Kidney epithelial cell (primary cell): ENCODE measurements at places on chromosomes 1 and 21. TPM values are rescaled to one million over a fixed set of nuclear protein-coding genes. Genes with fewer than 3 reads are reported as not detected.

DNA sequence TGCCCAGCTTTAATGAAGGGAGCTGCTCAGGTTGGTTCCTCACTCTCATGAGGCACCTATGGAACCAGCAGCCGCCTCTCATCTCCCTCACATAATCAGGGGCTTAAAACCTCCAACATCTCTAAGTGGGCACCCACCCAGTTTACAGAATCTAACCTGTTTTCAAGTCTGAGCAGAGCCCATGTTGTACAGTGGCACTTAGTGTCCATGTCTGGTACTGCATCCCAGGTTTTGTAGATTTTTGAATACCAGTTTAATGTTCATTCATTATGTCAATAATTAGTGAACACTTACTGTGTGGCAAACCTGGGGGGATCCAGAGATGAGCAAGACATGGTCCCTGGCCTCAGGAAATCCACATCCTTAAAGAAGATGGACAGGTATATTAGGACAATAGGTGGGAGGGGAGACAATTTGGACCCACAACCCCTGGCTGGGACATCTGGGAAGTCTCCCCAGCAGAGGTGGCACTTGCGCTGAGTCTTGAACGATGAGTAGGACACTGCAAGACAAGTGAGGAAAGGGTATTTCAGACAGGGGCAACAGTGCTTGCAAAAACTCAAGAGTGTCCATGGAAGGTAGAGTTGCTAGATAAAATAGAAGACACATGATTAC is 83.3 kb downstream of the LACTBL1 start:
- DNase-seq, result no peak

DNA sequence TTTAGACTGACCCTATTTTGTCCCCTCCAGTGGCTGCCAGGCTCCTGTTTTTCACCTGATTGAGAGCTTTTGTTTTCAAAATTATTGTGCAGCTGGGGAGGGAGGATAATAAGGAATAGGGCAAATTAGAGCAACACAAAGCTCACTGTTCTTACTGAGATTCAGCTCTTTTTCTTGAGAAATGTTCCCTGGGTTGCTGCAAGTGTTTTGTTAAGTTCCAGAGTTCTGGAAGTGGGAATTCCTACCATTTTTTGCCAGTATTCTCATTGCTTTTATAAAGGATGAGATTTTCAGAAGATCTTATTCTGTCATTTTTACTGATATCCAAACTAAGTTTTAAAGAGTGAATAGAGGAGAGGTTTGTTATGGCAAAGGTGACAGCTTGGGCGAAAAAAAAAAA is 417.7 kb downstream of the SIPA1L2 start:
- DNase-seq, result no peak

DNA sequence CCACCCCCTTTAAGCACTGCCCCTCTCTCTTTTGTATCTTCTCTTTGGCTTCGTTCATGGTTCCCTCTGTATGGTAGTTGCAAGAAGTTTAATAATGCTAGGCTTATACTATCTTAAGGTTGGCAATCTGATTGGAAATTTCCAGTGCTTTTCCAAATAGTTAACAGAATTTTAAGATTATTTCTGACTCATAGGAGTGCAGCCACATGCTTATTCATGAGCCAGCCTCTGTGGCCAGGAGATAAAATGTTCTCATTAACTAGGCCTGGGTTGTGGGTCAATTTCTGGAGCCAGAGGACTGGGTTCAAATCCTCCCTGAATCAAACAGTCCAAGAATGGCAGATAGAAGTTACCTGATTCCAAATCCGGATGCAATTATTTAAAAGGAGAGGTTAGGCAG is 103.1 kb downstream of the ATP6V1G3 start:
- no peak for DNase-seq

DNA sequence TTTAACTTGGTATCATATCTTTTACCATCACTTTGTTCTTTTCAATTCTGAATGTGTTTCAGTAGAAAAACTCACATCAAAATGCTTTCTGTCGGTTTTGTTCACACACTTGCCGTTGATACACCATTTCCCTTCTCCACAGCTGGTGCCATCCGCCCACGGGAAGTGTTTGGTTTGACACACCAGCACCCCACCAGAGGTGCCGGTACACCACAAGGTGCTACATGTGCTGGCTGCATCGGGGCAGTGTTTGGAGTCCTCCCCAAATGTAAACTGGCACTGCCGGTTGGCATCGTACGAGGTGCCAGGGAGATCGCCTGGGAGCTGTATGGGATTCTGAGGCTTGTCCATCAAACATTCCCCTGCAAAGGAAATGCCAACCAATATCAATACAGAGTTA is 5.0 kb downstream of the ADAMTS1 start:
- no peak for DNase-seq

DNA sequence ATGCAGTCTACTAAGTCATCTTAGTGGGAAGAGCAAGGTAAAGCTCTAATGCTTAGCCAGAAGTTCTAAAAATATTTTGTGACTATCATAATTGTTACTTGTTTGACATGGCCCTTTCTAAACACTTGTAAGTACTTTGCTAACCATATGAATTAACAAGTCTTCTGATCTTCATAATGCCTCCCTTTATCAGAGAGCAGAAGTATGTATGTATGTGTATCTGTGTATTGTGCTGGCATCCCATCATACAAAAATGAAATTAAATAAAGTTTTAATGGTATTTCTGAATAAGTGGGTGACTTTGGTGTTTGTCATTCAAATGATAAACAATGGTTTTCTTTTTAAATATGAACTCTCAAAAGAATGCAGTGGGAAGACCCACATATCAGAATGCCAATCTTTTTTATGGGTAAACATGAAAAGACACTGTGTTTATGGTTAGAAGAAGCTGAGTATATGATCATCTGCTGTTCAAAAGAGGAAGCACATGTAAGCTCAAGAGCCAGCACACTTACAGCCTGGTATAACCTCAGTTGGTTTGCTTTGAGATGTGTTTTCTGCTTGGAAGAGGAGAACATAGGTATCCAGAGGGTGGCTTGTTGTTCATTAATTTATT is 159.6 kb downstream of the CLEC20A start:
- no peak for DNase-seq

The PER3 gene
- 2.9 and 3.8 TPM in 2 replicates for total RNA-seq

DNA sequence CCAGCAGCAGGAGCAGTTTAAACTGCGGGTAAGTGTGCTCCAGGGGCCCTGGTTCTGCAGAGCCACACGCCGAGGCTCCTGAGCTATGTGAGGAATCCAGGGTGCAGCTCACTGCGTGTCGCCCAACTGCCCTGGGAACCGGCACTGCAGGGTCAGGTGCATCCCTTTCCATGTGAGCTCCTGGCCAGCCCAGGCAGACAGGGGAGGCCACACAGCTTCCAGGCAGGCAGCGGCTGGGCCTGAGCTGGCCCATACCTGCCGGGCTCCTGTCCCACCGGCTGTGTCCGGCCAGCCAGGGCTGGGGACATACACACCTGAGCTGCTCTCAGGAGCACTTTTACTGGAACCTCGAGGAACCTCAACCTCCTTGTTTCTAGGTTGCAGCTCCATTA is 18.6 kb upstream of the COL18A1 start:
- DNase-seq, result no peak

DNA sequence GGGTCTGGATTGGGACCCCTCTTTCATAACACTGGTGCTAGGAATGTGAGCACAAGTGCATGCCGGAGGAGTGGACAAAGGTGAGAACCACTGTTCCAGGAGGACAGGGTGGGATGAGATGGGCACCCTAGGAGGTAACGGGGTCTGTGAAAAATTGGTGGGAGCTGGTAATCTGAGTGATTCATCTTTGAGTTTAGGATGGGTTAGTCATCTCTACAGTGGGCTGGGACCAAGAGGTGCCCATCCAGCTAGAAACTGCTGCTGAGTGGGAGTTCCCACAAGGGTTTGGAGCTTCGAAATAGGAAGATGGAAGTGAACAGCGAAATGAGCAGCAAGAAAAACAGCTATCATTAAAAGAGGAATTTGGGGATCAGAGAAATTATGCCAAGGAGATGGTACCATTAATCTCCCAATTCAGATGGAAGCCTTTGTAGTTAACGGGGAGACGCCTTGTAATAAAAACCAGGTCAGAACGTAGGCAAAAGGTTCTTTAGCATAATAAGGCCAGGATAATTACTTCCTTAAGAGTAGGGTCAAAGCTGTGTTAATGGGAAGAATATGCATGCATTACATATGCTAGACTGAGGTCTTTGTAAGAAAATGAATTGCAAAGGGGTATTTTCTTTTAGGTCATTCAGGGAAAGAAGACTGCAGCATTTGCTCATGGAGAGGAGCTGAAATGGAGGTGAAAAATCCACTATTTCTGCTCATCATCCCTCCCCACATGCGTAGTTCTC is 55.5 kb downstream of the OLFML3 start:
- no peak for DNase-seq

- no peak for DNase-seq
These were observed 7.1 kb upstream of the TNR start for GRCh38 chr1:175750366-175751071.

DNA sequence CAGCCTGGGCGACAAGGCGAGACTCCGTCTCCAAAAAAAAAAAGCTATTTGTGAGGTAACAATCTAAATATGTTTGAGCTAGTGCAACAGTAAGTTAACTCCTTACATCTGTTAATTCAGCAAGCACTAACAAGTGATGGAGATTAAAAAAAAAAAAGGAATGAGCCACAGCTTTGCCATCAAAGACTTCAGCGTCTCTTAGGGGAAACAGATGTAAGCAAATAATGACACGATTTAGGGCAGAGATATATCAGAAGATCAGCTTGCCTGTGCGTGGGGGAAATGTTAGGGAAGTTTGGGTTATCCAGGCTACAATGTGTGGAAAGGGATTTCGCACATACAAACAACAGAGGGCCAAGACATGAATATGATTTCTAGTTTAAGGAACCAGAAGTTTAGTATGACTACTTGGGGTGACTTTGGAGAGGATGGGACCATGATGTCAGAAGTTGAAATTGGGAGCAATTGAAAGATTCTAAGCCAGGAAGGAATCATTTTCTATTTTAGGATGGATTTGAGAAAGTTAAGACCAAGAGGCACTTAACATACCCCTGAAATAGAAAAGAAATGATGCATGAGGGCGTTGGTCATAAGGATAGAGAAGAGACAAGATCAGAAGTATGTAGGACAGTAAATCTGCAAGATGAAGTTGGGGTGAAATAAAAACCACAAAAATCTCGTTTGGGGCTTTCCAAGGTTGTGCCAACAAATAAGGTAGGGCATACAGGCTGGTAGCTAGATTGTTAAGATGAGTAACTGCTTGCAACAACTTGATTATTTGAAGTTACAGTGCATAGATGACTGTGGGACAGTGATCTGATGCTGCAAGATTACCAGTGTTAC is 2.4 kb upstream of the BRWD1 start:
- no peak for DNase-seq
